GM18507 (cell line): ENCODE measurements at places on chromosomes 1 and 21.

DNA sequence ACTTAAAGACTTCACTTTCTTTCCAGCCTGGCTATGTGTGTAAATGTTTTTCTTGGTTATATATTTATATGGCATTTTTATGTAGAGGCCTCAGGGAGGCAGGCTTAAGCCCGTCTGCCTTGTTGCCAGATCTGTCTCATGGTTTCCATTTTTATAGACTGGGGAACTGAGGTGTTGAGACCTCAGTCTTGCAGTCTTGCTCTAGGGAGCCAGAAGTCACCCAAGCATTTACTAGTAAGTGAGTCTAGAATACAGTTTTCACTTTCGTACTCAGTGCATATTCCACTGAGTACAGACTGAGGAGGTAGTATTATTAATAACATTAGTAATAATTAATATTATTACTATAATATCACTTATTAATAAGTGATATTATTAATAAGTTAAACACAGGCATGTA is 161.4 kb downstream of the UCK2 start:
- DNase-seq = no peak

DNA sequence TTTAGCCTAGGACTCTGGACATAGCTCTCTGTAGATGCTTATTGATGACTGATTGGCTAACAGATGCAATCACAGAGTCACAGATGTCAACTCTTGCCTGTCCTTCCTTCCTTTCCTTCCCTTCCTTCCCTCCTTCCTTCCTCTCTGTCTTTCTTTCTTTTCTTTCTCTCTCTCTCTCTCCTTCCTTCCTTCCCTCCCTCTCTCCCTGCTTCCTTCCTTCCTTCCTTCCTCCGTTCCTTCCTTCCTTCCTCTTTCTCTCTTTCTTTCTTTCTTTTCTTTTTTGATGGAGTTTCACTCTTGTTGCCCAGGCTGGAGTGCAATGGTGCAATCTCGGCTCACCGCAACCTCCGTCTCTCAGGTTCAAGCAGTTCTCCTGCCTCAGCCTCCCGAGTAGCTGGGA is 106.1 kb downstream of the KIF26B start:
- DNase-seq = no peak

DNA sequence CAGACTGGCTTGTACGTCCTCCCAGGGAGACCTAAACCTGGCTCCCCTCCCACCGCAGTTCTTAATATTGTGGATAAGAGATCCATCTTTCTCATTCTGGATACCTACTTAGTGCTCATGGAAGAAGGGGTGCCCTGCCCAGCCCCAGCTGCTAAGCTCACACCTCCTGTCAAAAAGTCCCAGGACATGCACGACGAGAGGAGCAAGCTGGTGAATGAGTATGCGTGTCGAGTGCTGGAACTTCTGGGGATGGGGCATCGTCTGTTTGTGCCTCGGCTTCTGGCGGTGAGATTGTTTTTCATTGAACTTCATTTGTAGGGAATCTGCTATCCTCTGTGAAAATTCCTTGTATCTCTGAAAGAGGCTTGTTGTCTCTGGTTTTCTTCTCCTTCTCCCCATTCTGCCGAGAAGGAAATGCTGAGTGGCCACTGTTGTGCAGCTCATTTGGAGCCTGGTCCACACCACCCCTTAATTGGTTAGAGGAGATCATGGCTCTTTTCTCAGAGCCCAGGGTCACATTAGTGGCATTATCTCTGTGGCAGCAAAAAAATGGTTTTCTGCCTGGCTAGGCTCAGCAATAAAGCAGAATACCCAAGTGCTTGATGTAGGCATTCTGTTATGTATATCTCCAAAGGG is 199.4 kb upstream of the CACYBP start:
- no peak for DNase-seq

DNA sequence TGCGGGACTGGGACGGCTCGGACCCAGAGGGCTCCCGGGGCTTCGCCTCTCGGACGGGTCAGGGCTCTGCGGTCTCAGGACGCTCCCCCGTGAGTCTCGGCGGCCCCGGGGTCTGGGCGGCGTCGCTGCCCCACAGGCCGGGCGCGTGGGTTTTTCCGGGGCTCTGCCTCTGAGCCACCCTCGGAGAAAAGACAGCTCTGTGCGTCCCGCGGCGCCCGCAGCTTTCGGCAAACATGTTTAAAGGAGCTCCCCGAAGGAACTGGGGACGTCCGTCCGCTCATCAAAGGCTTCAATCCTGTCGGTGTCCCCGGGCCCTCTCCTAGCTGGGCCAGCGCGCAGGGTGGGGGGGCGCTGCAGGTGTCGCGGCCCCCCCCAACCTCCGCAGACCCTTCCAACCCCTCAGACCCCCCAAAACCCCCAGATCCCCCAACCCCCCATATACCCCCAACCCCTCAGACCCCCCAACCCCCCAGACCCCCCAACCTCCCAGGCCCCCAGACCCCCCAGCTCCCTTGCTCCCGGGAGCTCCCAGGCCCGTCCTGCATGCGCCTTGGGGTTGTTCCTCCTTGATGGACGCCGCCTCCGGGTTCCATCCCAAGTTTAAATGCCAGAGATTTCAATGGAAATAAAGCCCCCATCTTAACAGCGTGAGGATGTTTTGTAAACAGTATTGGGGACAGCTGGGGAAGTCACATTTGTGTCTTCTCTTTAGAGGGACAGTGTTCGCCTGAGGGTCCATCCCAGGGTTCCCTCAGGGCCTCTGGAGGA is 996 bp upstream of the C1orf159 start:
- DNase-seq = no peak

GRCh38 chr21:29267666-29268065 is 31.1 kb upstream of the BACH1 start:
- DNase-seq = no peak

DNA sequence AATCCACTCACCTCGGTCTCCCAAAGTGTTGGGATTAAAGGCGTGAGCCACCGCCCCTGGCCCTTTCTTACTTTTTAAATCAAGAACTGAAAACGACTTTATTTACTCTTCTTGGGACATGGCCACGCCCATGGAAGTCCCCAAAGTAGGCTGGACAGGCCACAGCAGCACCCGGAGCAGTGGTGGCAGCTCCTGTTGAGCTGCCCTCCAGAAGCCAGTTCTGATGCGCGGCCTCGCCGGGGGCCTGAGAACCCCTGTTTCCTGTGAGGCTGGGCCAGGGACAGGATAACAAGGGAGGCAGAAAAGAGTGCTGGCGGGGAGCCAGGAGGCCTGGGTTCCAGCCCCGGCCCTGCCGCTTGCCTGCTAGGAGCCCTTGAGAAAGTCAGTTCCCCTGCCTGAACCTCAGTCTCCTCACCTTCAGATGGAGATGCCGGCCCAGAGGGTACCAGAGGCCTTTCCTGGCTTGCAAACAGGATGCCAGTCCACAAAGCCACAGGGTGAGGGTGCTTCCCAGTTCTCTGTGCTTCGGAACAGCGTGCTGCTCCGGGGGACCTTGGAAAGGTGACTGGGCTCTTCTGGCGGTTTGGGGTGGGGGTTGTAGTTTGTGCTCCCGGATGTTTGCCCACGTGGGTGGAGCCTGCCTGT is 59.4 kb downstream of the RUNX3 start:
- no peak for DNase-seq

DNA sequence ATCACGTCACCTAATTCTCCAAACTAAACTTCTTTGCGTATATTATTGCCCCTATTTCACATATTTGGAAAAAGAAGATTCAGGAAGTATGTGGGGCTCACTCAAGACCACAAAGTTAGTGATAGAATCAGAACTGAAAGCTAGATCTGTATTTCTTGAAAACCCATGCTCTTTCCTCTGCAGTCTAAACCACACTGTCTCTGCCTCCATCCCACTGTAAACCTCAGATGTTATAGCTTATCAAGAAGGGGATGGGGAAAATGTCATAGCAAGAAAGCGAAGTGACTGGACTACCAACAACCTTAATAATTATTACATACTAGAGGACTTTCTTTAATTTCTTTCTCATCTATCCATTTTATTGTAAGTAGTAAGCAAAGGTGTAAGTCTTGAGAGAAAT is 257.7 kb upstream of the SGIP1 start:
- DNase-seq = no peak

- no peak for DNase-seq
Observed at GRCh38 chr1:244173240-244173639, 122.2 kb downstream of the ZBTB18 start.

DNA sequence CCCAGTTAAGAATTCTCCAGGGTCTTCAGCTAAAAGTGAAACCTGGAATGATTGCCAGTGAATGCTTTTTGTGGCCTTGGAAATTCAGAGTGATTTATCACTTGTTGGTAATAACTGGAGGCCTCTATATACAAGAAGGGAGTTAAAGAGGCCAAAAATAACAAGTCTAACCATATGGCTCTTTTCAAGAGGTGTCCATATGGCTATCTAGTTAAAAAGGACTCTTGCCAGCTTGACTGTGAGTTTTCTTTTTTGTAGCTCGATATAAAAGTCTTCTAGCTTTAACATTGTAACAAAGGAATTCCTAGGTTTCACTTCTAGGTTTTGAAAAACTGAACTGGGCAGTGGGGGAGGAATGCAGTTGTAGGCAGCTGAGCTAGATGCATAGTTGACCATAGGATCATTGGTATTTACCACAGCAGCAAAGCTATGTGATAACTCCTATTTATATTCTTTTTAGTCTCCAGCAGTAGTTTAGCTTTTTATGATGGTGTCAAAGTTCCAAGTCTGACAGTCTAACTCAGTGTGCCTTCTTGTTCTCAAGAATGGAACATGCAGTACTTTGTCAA is 44.4 kb downstream of the CACHD1 start:
- DNase-seq = no peak

DNA sequence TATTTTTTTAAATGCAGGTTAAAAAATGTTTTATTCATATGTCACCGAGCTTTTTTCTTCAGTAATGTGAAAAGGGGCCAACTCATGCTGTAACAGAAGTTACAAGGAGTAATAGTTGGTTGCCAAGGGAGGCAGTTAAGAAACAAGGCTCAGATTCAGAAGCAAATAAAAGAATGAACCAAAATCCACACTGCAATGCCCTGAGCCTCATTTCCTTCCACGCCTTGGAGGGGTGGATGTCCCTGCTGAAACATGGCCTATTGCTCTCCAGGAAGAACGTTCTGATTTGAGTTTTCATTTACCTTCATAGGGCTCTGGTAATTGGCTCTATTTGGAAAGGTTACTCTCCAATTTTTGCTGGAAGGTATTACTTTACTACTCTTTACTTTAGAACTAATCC is 24.4 kb downstream of the ALG14 start:
- DNase-seq = no peak

DNA sequence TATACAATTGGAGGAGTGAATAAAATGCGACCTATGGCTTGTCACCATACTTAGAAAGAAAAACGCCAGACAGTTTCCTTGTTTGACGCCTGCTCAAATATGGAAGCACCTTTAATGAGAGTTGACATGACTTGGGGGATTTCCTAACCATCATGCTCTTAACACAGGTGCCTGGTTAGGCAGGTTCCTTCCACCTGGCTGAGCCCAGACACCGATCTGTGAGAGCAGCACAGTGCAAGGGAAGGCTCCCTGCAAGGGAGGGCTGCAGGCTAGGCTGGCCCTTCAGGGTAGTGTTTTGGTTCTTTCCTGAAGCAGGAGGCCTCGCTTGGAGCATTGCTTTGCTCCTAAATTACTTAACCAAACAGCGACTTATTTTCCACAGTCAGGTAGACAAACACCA is 24.6 kb upstream of the KLHDC8A start:
- no peak for DNase-seq

DNA sequence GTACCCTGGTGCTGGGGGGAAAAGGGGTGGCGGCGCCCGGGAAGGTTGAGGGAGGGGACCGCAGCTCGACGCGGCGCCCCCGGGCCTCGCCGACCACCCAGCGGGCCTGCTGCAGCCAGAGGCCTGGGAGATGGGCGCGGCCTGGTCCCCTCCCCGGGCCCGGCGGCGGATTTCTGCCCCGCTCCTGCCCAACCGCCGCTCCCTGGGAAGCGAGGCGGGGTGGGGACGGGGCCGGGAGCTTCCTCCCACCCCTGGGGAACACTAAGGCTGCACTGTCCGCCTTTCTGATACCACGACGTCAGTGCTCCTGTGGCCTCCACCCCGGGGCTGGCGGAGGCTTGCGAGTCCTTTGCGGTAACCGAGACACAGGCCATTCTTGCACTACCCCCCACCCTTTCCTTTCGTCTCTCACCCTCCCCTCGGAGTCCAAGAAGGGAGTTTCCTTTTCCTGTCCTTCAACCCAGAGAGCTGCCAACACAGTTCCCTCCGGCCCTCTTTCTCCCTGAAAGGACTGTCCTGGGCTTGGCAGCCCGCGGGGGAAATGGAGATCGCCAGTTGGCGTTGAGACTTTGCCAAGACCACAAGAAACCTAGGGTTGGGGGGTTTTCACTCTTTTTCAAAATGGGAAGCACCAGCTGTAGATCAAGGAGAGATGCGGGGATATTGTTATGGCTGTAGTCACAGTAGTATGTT is 742 bp downstream of the SH3GLB1 start:
- DNase-seq = no peak

DNA sequence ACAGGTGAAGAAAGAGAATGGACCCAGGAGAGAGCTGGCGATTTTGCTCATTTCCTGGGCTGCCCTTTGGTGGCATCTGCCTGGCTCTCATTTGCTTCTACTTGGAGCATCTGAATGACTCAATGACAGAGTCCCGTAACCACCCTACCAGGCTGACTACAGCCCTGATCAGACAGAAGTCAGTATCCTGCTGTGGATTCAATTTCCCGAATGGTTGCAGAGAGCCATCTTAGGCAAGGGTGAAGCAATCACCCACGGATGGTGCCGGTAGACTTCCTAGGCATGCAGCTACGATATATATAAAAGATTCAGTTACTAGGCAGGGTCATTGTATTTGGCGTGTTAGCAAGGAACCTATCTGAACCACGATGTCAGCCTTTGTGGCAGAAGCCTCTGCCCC is 10.2 kb downstream of the AJAP1 start:
- DNase-seq = no peak

- DNase-seq = no peak
Observed at GRCh38 chr1:11664336-11665065, 501 bp downstream of the FBXO6 start.

GRCh38 chr1:5709461-5709975 is 282.7 kb downstream of the NPHP4 start:
- no peak for DNase-seq
